ENCODE measurements at places on chromosomes 5 and 9. TPM values are rescaled to one million over a fixed set of nuclear protein-coding genes. Genes with fewer than 3 reads are reported as not detected.

DNA sequence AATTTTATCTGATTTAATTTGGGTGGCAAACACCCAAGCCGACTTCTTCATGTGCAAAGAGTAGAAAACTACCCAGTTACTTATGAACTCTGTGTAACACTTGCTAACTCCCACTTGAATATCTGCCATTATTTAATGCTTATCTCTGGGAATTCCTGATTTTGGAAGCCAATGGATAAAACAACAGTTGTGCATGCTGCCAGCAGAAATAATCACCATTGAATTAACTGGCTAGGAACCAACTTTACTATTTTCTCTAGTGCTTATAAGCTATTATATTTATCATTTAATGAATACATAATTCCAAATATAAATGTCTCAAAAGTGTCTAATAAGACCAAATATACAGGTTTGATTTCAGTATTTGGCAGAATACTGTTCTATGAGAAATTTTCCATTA is 85.7 kb downstream of the IZUMO3 start:
- DNase-seq: no peak
- H3K36me3 ChIP-seq: no peaks in the 10 kb centered on the region
- H3K27me3 ChIP-seq: no peaks in the 10 kb centered on the region
- H3K27ac ChIP-seq: no peak overlapping the region

PCDHGA12 gene
- 0.74 TPM for polyA plus RNA-seq

SH3RF2 gene
- polyA plus RNA-seq: 1.0 TPM

DNA sequence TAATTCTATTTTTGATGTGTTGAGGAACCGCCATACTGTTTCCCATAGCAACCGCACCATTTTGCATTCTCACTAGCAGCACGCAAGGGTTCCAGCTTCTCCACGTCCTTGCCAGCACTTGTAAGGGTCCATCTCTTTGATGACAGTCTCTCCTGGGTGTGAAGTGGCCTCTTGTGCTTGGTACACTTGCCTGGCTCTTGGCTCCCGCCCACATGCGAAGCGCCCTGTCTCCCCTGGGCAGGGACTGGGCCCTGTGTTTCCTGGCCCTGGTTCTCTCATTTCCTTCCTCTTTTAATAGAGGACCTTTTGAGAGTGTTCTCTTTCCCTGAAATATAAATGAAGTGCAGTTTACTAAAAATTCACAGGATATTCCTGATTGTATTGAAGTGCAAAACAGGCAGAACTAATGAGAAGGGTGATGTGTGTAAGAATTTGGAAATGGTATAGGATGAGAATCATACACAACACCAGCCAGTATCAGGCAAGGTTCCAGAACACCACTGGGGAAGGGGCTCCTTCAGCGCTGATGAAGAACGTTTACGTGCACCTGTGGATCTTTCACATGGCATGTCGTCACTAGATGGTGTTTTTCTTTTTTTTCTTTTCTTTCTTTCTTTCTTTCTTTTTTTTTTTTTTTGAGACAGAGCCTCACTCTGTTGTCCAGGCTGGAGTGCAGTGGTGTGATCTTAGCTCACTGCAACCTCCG is 73.0 kb downstream of the EHMT1 start:
- no peak for DNase-seq
- no peak overlapping the region for H3K4me3 ChIP-seq
- peaks cover 9% of the 10 kb centered on the region for H3K4me1 ChIP-seq
- no peak overlapping the region for H3K27ac ChIP-seq

GRCh38 chr5:97088774-97089148 is 53.6 kb downstream of the LIX1 start:
- DNase-seq: no peak
- no peaks in the 10 kb centered on the region for H3K36me3 ChIP-seq
- no peak overlapping the region for H3K27ac ChIP-seq
- H3K4me3 ChIP-seq: no peak overlapping the region
- no peaks in the 10 kb centered on the region for H3K27me3 ChIP-seq
- no peaks in the 10 kb centered on the region for H3K4me1 ChIP-seq

DNA sequence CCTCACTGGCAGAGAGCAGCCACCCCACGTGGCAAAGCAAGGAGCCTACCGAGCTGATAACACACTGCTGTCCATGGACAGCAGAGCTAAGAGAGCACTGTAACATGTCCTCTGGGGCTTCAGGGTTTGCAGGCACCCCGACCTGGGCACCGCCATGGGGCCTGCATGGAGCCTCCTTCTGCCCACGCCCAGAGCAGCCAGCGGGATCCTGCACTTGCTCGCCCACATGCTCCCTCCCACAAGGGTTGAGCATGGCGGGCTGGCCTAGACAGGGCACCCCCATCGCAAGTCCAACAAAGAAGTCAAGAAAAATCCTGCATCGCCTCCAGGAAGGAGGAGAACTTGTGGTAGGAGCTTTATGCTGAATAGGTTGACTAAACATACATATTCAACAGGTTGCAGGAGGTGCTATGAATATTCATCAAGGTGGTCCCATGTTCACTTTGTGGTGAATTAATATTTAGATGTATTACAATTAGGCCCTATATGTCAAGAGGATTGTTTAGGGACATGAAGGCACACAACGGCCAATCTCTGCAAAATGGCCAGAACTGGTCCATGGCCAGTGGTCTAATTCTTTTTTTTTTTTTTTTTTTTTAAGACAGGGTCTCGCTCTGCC is 3.8 kb upstream of the MIGA2 start:
- no peak for DNase-seq
- no peaks in the 10 kb centered on the region for H3K27me3 ChIP-seq
- H3K4me1 ChIP-seq: peaks cover 15% of the 10 kb centered on the region
- no peaks in the 10 kb centered on the region for H3K36me3 ChIP-seq

KIF12 gene
- 11.8 TPM for polyA plus RNA-seq

GRCh38 chr9:127015921-127016512 is 101.4 kb downstream of the RALGPS1 start:
- no peak for DNase-seq
- no peak overlapping the region for H3K27ac ChIP-seq
- no peak overlapping the region for H3K4me3 ChIP-seq
- no peaks in the 10 kb centered on the region for H3K36me3 ChIP-seq
- H3K27me3 ChIP-seq: no peaks in the 10 kb centered on the region

ANKRD18B gene
- polyA plus RNA-seq: 0.01 TPM

OLFML2A gene
- 0.15 TPM for polyA plus RNA-seq

- no peak overlapping the region for H3K27ac ChIP-seq
- no peak for DNase-seq
- no peaks in the 10 kb centered on the region for H3K36me3 ChIP-seq
- H3K27me3 ChIP-seq: no peaks in the 10 kb centered on the region
- H3K4me3 ChIP-seq: no peak overlapping the region
- H3K4me1 ChIP-seq: no peaks in the 10 kb centered on the region
These were observed 816.8 kb upstream of the DMAC1 start for GRCh38 chr9:8616414-8616813.

- no peaks in the 10 kb centered on the region for H3K27me3 ChIP-seq
- peaks cover 26% of the 10 kb centered on the region for H3K36me3 ChIP-seq
- no peak for DNase-seq
- H3K4me1 ChIP-seq: peaks cover 10% of the 10 kb centered on the region
These were observed 4.7 kb downstream of the GOLGA2 start for GRCh38 chr9:128271112-128271511.

CYLC2 gene
- polyA plus RNA-seq: not detected

DNA sequence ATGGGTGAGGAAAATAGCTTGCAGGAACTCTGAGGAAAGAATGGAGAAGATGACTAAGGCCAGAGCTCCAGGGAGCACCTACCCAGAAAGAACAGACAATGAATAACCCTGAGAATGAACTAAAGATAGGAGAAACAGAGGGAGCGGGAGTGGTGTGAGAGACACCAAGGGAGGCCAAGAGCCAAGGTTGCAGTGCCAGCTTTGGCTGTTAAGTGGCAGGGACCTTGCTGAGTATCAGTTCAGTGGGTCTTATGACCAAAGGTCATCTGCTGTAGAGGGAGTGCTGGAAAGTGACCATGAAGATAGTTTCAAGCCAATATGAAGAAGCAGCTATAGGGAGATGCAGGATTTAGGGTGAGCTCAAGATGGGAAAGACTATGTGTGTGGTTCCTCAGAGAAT is 16.7 kb downstream of the P4HA2 start:
- H3K27ac ChIP-seq: no peak overlapping the region
- no peak for DNase-seq
- H3K4me3 ChIP-seq: no peak overlapping the region
- no peaks in the 10 kb centered on the region for H3K4me1 ChIP-seq
- H3K27me3 ChIP-seq: no peaks in the 10 kb centered on the region

MYOZ3 gene
- polyA plus RNA-seq: 0.03 TPM

GRCh38 chr5:176589039-176589769 is 20.8 kb downstream of the GPRIN1 start:
- no peak overlapping the region for H3K27ac ChIP-seq
- H3K36me3 ChIP-seq: peaks cover 25% of the 10 kb centered on the region
- H3K4me1 ChIP-seq: no peaks in the 10 kb centered on the region
- H3K4me3 ChIP-seq: no peak overlapping the region
- no peak for DNase-seq

BAAT gene
- 275 TPM for polyA plus RNA-seq

SOX30 gene
- 0.21 TPM for polyA plus RNA-seq

LHX2 gene
- 2.0 TPM for polyA plus RNA-seq

MYMK gene
- polyA plus RNA-seq: not detected

GRCh38 chr9:96500696-96501632 is 51.0 kb downstream of the HABP4 start:
- no peaks in the 10 kb centered on the region for H3K27me3 ChIP-seq
- no peak overlapping the region for H3K27ac ChIP-seq
- no peaks in the 10 kb centered on the region for H3K4me1 ChIP-seq
- H3K4me3 ChIP-seq: no peak overlapping the region

GRCh38 chr5:157369507-157369906 is 90.5 kb upstream of the NIPAL4 start:
- H3K4me1 ChIP-seq: no peaks in the 10 kb centered on the region
- H3K36me3 ChIP-seq: peaks cover 7% of the 10 kb centered on the region
- DNase-seq: no peak
- no peaks in the 10 kb centered on the region for H3K27me3 ChIP-seq

GRCh38 chr9:129962889-129963703 is 79.9 kb downstream of the FNBP1 start:
- no peaks in the 10 kb centered on the region for H3K36me3 ChIP-seq
- H3K27me3 ChIP-seq: no peaks in the 10 kb centered on the region
- DNase-seq: no peak
- H3K27ac ChIP-seq: peak overlapping the region; percentile 80
- no peak overlapping the region for H3K4me3 ChIP-seq

DNA sequence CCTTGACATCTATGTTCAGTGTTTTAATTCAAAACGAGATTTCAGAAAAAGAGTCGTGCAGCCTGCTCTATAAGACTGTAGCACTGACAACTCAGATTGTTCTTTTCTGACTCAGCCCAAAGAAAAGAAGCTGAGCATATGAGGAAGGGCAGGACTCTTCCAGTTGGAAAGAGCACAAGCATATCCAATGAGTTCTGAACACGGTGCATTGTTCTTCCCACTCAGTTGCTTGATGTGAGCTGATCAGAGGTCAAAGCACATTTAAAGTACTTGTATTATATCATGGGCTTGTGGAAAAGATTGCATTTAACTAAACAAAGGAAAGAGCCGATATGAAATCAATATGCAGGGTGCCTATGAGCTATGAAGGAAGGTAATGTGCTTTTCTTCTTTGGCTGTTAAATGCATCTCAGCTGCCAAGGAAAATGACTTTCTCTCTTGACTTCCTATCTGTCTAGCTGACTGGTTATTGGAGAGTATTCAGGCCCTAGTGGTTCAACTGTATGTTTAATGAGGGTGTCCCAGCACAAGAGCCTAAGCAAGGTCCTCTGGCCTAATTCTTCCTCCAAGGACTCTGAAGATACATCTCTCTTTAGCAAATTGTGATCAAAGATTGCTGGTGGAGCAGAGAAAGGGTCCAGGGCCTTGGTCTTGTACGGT is 226.6 kb upstream of the PPP1R2B start:
- no peak overlapping the region for H3K27ac ChIP-seq
- no peak for DNase-seq
- no peaks in the 10 kb centered on the region for H3K27me3 ChIP-seq
